ENCODE measurements at places on chromosomes 1 and 21. TPM values are rescaled to one million over a fixed set of nuclear protein-coding genes. Genes with fewer than 3 reads are reported as not detected.

Gene OR2M3
- not detected for total RNA-seq

Gene GFI1
- not detected for total RNA-seq

Gene ADORA1
- 8.2 TPM for total RNA-seq

Gene IQCC
- 4.4 TPM for total RNA-seq

Gene PEX11B
- total RNA-seq: 34.3 TPM

Gene CLIC6
- 4.7 TPM for total RNA-seq

Gene EDN2
- total RNA-seq: 8.4 TPM

Gene AKNAD1
- total RNA-seq: not detected

Gene FH
- total RNA-seq: 48.7 TPM

Gene LAMB3
- 162 TPM for total RNA-seq

Gene S100A4
- 89.3 TPM for total RNA-seq

Gene GPR157
- 62.8 TPM for total RNA-seq

Gene SLC30A2
- total RNA-seq: 0.15 TPM

Gene LCE6A
- 95.6 TPM for total RNA-seq

Gene SPOCD1
- 3.2 TPM for total RNA-seq

Gene S1PR1
- total RNA-seq: 31.1 TPM

Gene LRRC71
- total RNA-seq: not detected

Gene PRKAB2
- total RNA-seq: 15.0 TPM

Gene PEAR1
- total RNA-seq: 2.4 TPM

Gene CFAP57
- 0.11 TPM for total RNA-seq

Gene CLCA4
- 1.4 TPM for total RNA-seq

Gene USP16
- total RNA-seq: 27.7 TPM

Gene OR14C36
- total RNA-seq: not detected

Gene LORICRIN
- total RNA-seq: 257 TPM

Gene RIPPLY3
- not detected for total RNA-seq

Gene FYB2
- 0.57 TPM for total RNA-seq

Gene CHD5
- total RNA-seq: 0.04 TPM

Gene VASH2
- 0.32 TPM for total RNA-seq

Gene SH2D2A
- not detected for total RNA-seq

Gene COL11A1
- not detected for total RNA-seq

Gene ALDH4A1
- 25.0 TPM for total RNA-seq

Gene CA14
- 0.95 TPM for total RNA-seq

Gene FAM229A
- 19.8 TPM for total RNA-seq

Gene ASCL5
- total RNA-seq: not detected

Gene GBP7
- total RNA-seq: not detected

Gene PMVK
- total RNA-seq: 36.5 TPM

Gene PADI2
- 15.4 TPM for total RNA-seq

Gene TRIM46
- total RNA-seq: 0.80 TPM

Gene TSEN15
- 22.7 TPM for total RNA-seq

Gene SPAG17
- 0.45 TPM for total RNA-seq

Gene CDK18
- total RNA-seq: 9.7 TPM

Gene BCAN
- total RNA-seq: 17.8 TPM

Gene CD2
- 0.39 TPM for total RNA-seq

Gene GBP3
- total RNA-seq: 15.7 TPM

All from suprapubic skin (tissue), 4 donors.